ENCODE measurements at places on chromosomes 7 and 10. TPM values are rescaled to one million over a fixed set of nuclear protein-coding genes. Genes with fewer than 3 reads are reported as not detected.

The GPRIN2 gene
- not detected for total RNA-seq

The TCAF2 gene
- 0.27 TPM for total RNA-seq

The ZKSCAN5 gene
- 6.1 TPM for total RNA-seq

The NXPH1 gene
- total RNA-seq = not detected

The UCN3 gene
- not detected for total RNA-seq

The RELN gene
- 0.56 TPM for total RNA-seq

The MACC1 gene
- 0.19 TPM for total RNA-seq

The POLR3A gene
- total RNA-seq = 7.3 TPM

- DNase-seq = no peak
Observed at GRCh38 chr7:129066290-129067131, 11.6 kb upstream of the TNPO3 start.

DNA sequence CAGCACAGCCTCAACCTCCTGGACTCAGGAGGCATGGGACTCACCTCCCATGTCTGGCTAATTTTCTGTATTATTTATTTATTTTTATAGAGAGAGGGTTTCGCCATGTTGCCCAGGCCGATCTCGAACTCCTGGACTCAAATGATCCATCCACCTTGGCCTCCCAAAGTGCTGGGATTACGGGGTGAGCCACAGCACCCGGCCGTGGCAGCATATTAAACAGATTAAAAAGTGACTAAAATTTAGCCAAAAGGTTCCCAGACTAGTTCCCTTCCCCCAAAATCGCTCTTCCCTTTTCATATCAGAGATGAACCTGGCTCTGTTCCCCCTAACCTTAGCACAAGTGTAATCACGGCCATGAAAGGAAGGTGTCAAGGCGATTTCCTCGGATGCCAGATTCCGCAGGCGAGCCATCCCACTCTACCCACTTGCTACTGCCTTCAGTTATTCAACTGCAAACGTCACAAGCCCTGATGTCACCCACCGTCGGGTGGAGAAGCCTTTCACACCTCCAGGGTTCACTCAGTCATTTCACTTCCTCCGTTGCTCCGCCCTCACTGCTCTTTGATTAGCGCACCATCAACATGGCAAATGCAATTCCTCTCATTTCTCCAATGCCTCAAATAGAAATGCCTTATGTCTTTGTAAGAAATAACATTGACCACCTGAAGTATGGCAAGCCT, 104.7 kb upstream of the RHEB start:
- DNase-seq = no peak

DNA sequence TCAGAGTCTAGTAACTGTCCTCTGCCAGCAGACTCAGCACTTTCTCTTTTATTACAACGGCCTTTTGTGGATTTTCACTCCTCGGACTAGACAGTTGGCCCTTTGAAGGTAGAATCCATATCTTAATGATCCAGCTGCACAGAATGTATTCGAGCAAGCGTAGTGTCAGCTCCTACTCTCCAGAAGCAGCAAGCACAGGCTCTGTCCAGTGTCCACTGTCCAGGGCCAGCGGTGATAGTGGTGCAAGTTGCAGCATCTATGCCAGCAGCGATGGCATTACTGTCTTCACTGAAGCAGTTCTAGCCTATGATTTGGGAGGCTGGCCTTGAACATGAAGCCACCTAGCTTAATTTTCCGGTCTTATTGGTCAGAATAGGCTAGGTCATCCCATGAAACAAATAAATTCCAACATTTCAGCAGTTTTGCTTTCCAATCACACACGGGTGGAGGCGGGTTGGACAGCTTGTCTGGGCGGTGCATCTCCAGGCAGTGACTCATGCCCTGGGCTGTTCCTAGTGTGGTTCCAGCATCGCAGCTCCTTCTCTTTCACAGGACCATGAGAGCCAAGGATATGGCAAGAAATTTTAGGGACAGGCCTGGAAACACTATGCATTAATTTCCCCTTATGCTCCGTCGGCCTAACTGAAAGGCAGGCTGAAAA, 108.6 kb upstream of the KCNMA1 start:
- no peak for DNase-seq

DNA sequence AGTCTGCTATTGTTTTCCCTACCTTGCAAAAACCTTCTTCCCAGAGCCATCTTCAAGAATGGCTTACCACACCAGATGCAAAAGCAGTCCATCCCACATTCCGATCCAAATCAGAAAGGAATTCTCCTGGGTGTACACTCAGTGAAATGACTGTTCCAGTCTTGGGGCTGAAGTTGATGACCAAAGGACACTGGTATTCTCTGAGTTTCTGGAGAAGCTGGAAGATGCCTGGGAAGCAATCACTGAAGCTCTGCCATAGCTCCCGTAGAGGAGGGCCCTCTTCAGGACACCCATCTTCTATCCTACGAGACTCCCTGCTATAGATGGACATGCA, 155.7 kb downstream of the LCOR start:
- DNase-seq = no peak

- no peak for DNase-seq
Observed at GRCh38 chr10:113527211-113527906, 25.5 kb upstream of the HABP2 start.

DNA sequence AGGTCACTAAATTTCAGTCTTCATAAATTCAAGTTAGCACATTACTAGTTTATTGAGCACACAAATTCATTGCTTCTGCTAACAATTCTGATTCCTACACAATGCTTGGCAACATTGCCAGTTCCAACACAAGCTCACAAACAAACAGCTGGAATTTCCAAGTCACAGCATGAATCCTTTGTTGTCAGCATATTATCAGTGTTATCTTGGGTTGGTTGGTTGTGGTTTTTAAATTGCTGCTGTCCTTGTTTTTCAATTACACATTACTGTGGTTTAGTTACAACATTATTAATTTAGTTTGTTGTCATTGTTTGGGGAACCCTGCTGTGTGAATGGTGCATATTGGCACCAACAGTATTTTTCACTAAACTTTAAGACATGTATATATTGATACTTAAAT, 86.0 kb upstream of the ARID5B start:
- DNase-seq = no peak

DNA sequence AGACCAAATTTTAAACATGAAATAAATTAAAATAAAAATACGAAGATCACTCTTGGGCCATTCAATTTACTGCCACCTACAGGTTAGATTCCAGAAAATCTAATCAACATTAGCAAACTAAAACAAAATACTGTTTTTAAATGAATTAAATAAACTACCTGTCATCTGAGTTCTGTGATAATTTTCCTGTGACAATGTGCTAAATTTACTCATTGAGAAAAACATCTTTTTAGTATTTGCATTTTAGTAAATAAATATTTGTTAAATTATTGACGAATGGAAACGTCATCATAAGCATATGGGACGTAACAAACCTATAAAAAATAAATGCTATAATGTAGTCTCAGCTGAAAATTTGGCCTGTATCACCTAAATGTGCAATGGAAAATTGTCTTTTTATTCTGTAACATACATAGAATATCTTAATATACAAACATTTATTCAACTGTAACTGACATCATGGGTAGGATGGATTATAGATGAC, 72.1 kb downstream of the ITGB8 start:
- no peak for DNase-seq

GRCh38 chr7:27516421-27516820, 146.3 kb downstream of the HIBADH start:
- DNase-seq = no peak

DNA sequence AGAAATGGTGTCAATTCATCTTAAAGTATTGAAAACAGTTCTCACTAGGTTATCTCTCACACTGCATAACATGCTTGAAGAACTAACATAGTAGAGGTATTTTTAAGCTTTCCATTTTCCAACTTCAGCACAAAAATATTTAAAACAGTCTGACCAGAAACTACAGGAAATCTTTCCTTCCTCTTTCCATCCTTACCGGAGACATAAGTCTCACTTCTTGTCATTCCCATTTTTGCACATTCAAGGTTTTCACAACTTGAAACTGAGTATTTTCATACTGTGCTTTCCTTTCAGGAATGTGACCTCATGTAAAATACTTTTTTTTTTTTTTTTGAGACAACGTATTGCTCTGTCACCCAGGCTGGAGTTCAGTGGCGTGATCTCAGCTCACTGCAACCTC, 45.2 kb downstream of the ARHGAP12 start:
- DNase-seq = no peak

DNA sequence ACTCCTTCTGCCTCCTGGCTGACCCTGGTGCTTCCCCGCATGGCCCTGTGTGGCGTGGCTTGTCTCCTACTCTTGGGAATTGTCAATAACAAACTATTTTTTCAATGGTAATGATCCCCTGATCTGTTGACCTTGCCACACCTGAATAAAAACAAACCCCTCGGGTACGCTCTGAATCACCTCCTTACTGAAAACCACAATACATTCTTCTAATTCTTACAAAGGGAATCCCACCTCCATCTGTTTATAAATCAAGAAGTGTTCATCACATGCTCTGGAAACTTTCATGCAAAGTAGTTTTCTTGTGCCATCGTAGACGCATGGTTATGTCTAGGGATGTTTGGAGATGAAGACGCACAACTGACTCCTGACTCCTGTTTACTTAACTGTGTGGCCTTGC, 245.8 kb downstream of the FRMD4A start:
- DNase-seq = no peak

- no peak for DNase-seq
Observed at GRCh38 chr7:1311406-1312135, 78.9 kb downstream of the UNCX start.

- DNase-seq = no peak
Observed at GRCh38 chr10:102236006-102236405, 5.3 kb downstream of the PITX3 start.

DNA sequence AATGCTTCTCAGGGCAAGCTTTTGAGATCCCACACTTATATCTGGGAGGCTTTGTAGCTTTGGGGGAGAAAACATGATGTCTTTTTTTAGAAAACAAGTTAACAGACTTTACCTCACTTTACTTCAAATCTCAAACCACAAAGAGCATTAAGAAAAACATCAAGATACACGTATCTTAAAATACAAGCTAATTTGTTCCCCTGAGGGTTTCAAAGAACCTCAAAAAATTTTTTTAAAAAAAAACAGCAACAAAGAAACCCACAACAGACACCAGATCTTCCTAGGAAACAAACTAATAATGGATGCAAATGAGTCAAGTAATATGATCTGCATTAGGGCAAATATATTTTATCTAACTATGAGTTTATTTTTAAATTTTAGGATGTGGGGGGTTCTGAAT, 24.7 kb downstream of the FAM3C start:
- DNase-seq = no peak

DNA sequence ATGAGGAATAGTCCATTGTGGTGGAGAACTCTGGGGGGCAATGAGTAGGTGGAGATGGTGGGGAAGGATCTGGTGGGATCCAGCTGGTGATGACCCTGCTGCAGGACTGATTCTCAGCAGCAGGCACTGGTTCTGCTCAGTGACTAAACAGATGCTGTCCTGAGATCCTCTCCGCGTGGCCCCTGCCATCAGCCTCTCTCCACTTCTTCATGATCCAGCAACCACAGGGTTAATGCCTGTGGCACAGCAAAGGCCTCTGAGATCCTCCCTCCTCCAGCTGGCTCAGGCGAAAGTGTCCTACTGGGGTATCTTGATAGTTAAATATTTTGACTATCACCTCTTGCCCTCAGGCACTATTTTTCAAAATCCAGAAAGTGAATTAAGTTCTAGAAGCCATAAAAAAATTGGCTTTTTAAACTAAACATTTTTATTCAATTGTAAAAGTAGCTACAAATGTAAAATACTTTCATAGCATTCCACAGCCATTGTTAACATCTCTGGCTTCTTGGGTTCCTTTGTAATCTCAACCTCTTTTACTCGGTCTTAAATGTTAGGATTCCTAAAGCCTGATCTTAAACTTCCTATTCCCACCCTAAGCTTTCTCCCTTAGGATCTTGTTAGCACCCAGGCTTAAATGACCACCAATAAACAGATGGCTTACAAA, 13.1 kb downstream of the PLAU start:
- no peak for DNase-seq

GRCh38 chr7:108211382-108212201, 81.4 kb upstream of the LAMB4 start:
- DNase-seq = no peak

DNA sequence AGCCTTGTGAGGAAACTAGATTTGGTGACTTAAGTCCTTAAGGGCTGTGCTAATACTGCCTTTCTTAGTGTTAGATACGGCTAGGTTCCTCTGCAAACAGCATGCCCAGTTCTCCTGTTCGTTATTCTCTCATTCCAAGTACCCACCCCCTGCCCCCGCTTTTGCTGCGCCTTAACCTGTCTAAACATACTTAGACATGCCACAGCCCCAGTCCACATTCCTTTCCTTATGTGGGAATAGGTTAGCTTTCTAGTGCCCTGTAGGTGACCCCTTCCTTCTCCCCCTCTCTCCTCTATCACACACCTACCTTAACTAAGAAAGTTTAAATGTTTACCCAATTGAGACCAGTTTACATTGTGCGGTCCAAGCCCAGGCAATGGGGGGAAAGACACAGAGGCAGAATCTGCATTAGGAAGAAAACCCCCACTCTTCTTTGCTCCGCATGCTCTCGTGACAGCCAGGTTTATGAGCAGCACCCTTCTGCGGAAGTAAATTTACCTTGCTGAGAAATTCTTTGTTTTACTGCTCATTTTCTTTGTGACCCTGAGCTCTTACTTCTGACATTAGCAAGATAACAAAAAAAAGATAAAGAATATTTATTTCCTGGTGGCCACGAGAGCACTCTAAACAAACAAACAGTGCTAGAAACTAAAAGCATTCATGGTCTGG, 48.8 kb downstream of the VIM start:
- no peak for DNase-seq

DNA sequence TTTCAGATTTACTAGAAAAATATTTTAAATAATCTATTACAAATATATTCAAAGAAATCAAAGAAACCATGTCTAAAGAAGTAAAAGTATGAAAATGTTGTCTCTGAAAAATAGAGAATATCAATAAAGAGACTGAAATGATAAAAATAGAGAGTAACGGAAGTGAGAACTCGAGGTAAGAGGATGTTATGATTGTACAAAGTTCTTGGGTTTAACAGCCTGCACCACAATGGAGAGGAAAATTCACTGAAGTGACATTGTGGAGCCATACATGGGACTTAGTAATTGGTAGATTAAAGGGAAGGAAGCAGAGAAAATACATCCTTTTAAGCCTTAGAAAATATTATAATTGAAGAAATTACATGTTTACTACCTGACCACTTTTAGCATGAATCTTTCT, 77.9 kb downstream of the THSD7A start:
- DNase-seq = no peak

DNA sequence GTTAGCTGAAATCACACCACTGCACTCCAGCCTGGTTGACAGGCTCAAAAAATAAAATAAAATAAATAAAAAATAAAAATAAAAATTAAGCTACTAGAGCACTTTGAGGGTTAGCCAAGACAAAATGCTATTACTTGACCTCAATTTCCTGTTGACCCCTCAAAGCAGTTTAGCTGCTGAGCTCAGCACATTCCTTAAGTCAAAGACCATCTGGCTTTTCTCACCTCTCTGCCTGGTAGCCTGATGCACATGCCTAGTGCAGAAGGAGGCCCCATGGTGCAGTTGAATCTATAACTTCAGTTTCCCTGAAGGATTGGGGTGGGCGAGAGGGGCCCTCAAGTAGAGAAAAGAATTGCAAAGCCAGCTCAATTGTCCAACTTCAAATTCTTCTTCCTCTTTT, 211.1 kb upstream of the GALNT17 start:
- DNase-seq = no peak
